ENCODE measurements at places on chromosomes 7 and 10.

GRCh38 chr10:99927721-99928280, 81.9 kb downstream of the DNMBP start:
- no peak for DNase-seq

GRCh38 chr7:156494960-156495359, 145.6 kb upstream of the RNF32 start:
- no peak for DNase-seq

DNA sequence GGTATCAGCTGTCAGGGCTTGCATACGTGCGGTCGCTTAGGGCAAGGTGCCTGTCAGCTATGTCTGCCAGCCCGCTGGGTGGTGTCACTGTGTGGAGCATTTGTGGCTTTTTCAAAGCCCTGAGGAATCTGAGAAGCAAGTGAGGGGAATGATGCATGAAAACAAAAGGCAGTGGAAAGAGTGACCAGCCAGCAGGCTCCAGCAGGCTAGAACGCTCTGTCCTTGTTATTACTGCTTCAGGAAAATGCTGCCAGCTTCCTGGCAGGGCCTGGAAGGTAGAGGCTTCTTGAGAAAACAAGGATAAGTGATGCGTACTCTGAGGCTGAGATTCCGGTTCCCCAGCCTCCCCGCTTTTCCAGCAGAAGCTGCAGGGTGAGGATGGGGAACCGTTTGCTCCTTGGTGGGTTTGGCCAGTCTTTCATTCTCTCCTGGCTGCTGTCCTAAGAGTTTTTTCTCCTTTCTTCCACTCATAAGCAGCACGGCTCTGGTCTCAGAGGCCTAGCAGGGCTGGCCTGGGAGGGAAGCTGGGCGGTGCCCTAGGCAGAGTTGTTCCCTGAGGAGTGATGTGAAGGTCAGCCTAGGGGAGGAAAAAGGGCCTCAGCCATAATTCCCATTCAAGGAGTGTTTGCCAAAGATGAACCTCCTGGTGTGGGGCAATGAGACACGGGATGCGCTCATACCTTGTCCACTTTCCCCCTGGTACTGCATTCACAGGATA, 42.8 kb upstream of the MKLN1 start:
- DNase-seq = no peak

DNA sequence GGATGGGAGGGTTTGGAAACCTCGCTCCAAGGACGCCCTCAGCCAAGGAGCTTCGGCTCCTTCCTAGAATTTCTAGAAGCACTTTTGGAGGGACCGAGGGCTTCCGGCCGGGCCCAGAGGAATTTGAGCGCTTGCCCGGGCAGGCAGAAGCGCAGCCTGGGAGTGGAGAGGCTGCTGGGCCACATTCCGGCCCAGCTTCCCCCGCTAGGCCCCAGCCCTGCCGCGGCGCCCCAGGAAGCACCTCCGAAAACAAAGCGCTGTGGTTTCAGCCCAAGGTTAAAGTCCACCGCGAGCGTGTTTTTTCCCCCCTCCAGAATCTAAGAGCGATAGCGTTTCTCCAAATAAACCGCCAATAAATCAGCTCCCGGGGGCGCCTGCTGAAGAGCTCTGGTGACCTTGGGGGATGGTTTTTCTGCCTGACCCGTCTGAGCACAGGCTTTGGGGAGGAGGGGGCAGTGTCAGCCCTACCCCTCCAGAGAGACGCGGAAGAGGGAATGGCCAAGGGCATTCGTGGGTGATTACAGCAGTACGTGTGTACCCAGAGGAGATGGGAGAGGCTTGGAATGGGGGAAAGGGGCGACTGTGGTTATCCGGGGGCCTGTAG, 5.7 kb upstream of the TNRC18 start:
- DNase-seq = peak; percentile 9

GRCh38 chr10:13712837-13713581, 126.2 kb downstream of the PRPF18 start:
- DNase-seq = no peak

DNA sequence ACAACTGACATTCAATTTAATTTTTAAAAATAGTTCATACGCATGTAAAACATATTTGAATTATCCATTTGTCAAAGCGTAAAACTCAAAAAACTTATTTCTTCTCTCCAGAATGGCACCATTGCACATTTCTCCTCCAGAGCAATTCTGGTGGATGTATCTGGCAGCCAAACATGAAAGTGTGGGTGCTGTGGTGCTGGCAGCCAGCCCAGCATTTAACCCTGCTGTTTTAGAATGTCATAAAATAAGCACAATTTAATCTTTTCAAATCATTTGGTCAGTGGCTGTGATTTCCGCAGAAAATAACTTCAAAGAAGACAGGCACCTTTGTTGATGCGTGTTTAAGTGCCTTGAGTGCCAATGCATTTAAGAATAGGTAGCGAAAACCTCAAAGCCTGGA, 302.7 kb upstream of the MEOX2 start:
- no peak for DNase-seq

DNA sequence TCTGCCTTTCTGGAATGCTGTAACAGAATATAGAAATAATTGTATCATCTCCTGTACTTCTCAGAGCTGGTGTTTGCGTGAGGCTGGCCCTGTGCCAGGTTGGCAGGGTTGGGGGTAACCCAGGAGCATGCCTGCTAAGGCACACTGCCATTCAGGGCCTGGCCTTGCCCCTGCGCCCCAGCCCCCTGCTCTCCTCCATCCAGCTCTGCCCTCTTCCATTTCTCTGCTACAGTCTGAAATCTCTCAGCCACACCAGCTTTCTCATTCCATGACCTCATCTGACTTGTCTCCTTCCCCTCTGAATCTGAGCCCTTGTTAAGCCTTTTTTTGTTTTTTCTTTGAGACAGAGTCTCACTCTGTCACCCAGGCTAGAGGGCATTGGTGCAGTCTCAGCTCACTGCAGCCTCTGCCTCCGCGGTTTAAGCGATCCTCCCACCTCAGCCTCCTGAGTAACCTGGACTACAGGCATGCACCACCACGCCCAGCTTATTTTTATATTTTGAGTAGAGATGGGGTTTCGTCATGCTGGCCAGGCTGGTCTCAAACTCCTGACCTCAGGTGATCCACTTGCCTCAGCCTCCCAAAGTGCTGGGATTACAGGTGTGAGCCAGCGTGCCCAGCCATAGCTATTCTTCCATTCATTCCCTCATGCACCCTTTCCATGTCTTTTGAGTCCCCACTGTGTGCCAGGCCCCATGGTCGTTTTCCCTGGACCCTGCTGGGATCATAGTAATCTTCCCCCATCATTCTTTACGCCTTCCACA, 206.8 kb downstream of the CUX1 start:
- no peak for DNase-seq

GRCh38 chr7:286266-286665, 3.7 kb upstream of the FOXL3 start:
- no peak for DNase-seq

All from activated CD4-positive, alpha-beta T cell treated with anti-CD3 and anti-CD28 coated beads, Interleukin-2, amount 50 U/mL, for 48 hours (primary cell).